SK-MEL-5 (cell line): ENCODE measurements at places on chromosomes 3 and 15. TPM values are rescaled to one million over a fixed set of nuclear protein-coding genes. Genes with fewer than 3 reads are reported as not detected.

FAM162A gene
- 80.0 and 92.9 TPM in 2 replicates for total RNA-seq

RFC4 gene
- 51.0 and 57.3 TPM in 2 replicates for total RNA-seq

NR1I2 gene
- total RNA-seq: not detected in 2 replicates

RARRES1 gene
- 0.58 TPM in 1 of 2 replicates, not detected in the other for total RNA-seq

RBP2 gene
- total RNA-seq: not detected in 2 replicates

KLHL6 gene
- 0.11 and 0.13 TPM in 2 replicates for total RNA-seq

PP2D1 gene
- total RNA-seq: not detected in 2 replicates

GOLGA8O gene
- not detected in 2 replicates for total RNA-seq

BNC1 gene
- total RNA-seq: not detected in 2 replicates
